Uterus (tissue), 4 donors: ENCODE measurements at places on chromosomes 7 and 10. TPM values are rescaled to one million over a fixed set of nuclear protein-coding genes. Genes with fewer than 3 reads are reported as not detected.

DNA sequence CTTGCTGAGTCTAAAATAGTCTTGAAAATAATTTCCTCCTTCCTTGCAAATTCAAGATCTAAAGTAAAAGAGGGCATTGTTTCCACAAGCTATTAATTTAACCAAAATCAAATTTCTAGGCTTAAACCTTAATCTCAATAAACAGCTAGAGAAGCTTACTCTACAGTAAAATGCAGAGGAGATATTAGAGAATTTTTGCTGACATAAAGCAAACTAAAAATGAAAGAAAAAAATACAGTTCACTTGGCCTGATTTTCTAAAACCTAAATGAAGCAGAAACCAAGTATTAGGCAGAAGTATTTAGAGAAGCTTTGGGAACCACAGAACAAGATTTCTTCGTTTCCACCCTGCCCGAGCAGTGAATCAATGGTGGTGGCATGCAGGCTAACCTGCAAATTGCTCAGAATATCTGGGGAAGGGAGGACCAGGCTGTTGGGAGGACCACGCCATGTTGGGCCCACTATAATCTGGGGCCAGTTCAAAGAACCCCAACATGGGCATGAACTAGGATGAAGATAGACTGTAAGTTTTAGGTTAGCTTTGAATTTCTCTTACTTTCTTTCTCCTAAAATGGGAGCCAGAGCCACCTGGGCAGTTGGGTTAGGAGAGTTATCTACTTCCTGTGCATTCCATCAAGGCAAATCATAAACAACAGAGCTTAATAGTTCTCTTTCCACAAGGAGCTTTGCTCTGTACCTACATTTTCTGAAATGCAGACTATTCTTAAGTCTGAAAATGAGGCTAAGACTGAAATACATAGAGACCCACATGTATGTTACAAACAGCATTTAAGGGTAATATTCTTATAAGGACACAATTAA, 4.1 kb downstream of the LAMB1 start:
- DNase-seq, result no peak

- DNase-seq, result no peak
These were observed 205.3 kb upstream of the ZNF32 start for GRCh38 chr10:43854007-43854406.

DNA sequence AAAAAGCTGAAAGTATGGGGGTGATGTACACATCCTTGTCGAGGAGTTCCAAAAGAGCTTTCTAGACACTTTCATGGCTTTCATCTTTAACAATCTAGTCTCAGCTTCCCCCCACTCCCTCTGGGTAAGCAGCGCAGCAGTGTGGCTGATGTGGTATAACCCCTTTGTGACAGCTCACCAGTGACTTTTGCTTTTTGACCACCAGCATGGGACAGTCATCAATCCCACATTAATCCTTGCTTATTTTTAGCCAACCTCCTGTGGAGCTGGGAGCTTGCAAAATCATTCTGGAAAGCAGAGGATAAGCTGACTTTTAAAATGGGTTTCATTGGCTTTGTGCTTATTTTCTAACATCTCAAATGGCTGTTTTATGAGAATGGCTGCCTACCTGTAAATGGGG, 272.7 kb downstream of the HDAC9 start:
- no peak for DNase-seq

The KNDC1 gene
- total RNA-seq, result under 0.01 TPM

DNA sequence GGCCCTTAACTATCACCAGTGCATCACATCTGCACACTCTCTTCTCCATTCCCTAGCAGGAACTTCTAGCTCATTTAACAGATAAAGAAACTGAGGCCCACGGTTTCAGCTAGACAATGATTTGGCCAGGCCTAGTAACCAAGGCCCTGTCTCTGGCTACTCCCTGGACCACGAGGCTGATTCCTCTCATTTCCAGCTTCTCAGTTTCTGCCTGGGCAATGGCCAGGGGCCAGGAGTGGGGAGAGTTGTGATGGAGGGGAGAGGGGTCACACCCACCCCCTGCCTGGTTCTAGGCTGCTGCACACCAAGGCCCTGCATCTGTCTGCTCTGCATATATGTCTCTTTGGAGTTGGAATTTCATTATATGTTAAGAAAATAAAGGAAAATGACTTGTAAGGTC, 13.5 kb downstream of the AQP1 start:
- DNase-seq, result no peak

DNA sequence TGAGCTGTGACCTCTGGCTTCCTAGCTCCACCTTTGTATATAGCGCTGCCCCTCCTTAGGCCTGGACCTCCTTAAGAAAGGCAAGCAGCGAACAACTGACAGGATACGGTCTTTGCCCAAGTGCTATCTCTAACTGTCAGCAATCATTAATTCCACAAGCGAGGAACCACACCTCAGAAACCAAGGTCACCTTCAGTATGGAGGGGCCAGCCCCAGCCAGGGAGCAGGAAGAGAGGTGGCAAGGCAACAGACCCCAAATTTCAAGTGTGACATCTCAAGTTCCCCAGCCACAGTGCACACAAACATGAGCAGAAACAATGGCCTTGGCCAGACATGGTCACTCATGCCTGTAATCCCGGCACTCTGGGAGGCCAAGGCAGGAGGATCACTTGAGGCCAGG, 4.8 kb upstream of the AOC1 start:
- no peak for DNase-seq

DNA sequence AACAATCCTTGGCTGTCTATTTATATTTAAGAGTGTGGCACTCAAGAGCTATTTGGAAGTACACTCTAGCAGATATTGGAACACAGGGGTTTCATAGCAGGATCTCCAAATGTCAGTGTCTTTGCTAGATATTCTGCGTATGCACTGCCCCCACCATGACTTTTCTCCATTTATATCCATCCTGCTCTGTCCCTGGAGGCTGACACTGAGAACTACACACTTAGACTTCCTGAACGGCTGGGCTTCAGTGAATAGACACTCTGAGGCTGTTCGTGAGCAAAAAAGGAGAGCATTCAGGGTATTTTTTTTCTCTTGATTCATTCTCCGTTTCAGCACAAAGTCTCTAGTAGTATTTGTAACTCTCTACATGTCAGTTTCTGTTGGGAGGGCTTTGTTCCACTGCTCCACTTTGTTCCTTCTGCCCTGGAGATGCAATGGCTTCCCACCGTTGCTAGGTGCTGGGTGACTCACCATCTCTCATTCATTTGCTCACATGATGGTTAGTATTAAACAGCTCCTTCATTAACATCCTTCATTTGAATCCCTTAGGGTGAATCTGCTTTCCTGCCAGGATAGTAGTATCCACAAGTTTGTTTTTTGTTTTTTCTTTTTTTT, 155.9 kb upstream of the SLC13A1 start:
- DNase-seq, result no peak

- DNase-seq, result no peak
These were observed 15.8 kb downstream of the KLLN start for GRCh38 chr10:87847550-87847949.

DNA sequence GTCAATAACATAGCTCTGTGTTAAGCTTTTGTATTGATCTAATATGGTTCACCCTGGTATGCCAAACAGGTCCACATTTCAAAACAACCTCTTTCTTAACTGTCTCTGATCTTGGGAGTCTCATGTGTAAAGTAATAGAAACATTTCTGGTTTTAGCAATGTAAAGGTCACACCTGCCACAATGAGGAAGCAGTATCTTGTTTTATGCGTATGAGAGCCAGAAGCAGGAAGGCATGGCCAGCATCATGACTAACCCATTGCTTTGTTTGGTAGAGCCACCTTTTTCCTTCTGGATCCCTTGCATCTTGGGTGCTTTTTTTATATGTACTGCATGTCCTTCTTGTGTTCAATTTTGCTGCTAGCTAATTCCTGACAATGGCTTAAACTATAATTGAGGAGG, 411.3 kb upstream of the SEMA3C start:
- no peak for DNase-seq
